SK-N-MC (cell line): ENCODE measurements at places on chromosomes 4 and X.

DNA sequence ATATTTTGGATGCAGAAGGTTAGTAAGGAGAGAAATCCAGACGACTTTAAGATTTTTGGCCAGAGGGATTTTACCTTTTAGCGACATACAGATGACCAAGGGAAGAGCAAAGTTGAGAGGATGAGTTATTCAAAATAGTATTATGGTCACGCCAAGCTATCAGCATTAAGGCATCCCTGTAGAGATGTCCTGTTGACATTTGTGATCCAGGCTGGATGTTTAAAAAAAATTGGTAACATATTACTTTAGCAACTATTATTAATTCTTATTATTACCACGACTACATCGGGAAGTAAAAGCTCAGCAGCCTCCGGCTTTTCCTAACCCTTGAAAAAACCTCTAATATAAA lies 562 bp upstream of the OSTC start:
- DNase-seq = no peak

GRCh38 chr4:153169776-153170175 lies 34.5 kb upstream of the TRIM2 start:
- no peak for DNase-seq

GRCh38 chr4:70839589-70840093 lies at the start of gene GRSF1:
GRSF1 (minus strand) TSS chr4:70839890; CDS start chr4:70839827, 63 bp downstream.
- peak; percentile 55 for DNase-seq

- DNase-seq = no peak
Observed at GRCh38 chr4:4428966-4429875, 42.3 kb downstream of the NSG1 start.

DNA sequence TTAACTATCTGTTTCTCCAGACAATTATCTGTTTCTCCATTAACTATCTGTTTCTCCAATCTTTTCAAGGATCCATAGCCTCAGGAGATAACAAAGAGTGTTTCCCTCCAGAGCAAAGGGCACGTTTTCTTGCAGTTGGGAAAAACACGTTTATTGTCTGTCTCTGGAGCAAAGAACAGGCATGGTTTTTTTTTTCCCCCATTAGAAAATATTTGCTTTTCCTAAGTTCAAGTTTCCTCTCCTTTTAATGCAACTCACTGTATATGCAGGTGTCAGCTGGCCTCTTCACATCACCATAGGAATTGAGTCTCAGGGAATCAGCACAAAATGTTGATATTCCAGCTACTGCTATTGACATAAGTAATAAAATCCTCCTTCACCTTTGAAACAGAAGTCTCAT lies 984.4 kb downstream of the RAB28 start:
- DNase-seq = no peak

GRCh38 chr4:161519611-161520010 lies 644.2 kb downstream of the FSTL5 start:
- no peak for DNase-seq

GRCh38 chr4:144948009-144948408 lies 150.0 kb downstream of the ANAPC10 start:
- DNase-seq = no peak

GRCh38 chr4:133866328-133866699 lies 335.3 kb downstream of the PABPC4L start:
- no peak for DNase-seq

GRCh38 chr4:148056879-148057278 lies 325.0 kb downstream of the ARHGAP10 start:
- DNase-seq = no peak

DNA sequence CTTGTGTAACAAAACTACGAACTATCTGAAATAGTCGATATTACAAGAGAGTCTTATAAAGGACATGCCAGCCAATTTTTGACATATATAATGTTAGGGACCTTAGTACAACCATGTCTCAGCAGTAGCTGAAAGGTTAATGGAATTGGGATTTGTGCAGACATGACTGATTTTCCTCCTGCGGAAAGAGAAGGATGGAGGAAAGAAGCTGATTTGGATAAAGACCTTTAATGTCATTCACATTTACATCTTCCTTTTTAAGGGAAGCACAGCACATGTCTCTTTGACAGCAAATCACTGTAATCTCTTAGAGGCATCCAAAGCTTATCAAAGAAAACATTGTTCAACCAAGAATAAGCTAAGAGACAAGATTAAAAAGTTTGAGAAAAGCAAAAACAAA lies 1976.2 kb upstream of the IGFBP7 start:
- DNase-seq = no peak

DNA sequence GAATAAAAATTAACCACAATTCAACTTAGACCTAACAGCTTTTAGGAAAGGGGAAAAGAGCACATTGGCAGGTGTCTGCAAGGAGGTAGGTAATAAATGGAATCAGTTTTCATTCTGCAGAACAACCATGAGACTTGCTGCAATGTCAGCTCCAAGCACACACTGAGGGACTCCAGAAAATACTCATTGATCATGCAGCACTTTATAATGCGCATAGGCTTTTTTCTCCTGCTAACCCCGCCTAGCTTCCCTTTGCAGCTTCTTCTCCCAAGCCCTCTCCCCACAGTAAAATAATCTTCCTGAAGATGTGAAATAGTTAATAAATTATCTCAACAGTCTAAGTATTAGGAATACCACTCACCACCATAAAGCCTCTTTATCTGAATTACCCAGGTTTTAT lies 36.9 kb downstream of the ANKRD17 start:
- DNase-seq = no peak

- no peak for DNase-seq
Observed at GRCh38 chrX:134453631-134454030, 6.3 kb upstream of the HPRT1 start.

GRCh38 chr4:75849461-75849860 lies 52.8 kb downstream of the PPEF2 start:
- DNase-seq = no peak

GRCh38 chrX:69323786-69324720 lies 158.8 kb upstream of the PJA1 start:
- no peak for DNase-seq

GRCh38 chr4:183485411-183486160 lies 19.3 kb upstream of the ING2 start:
- DNase-seq = no peak

- DNase-seq = no peak
Observed at GRCh38 chr4:3307060-3307459, 14.2 kb downstream of the RGS12 start.

- DNase-seq = no peak
Observed at GRCh38 chr4:12701384-12701783, 782.8 kb downstream of the RAB28 start.
